CD4-positive, CD25-positive, alpha-beta regulatory T cell (primary cell): ENCODE measurements at places on chromosomes 7 and 10. TPM values are rescaled to one million over a fixed set of nuclear protein-coding genes. Genes with fewer than 3 reads are reported as not detected.

FAM25C gene
- polyA plus RNA-seq: not detected

ANXA8 gene
- not detected for polyA plus RNA-seq

CCDC3 gene
- not detected for polyA plus RNA-seq

SUN1 gene
- polyA plus RNA-seq: 46.8 TPM

EN2 gene
- polyA plus RNA-seq: not detected

OPALIN gene
- not detected for polyA plus RNA-seq

PPP3CB gene
- 11.2 TPM for polyA plus RNA-seq
